ENCODE measurements at places on chromosomes 1 and 21.
A peak's percentile ranks its signal among the peaks of the same experiment; 100 is the strongest.

DNA sequence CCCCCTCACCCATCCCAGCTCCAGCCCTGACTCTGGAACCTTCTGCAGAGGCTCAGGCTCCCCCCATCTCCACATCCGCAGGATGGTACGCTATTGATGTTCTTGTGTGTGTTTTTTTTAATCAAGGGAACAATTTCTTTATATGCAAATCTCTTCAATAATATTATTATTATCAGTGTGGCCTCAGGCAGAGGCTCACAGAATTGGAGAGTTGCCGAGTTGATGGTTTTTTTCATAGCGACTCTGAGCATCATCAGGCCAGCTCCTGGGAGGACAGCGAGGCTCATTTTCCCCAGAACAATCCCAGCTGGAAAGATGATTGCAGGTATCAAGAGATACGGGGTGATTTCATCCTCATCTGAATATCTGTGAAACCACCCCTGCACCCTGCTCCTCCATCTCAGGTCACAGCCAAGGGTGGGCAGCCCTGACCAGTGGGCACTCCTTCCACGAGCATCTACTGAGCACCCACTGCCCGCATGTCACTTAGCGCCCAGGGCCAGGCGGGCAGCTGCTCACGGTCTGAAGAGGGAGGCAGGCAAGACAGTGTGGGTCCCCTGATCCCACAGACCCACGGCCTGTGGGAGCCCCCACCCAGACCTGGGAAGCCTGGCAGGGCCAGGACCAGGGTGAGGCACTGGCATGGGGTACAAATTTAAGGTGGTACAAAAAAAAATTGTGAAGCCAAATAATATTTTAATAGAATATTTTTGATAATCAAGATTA is 245.6 kb upstream of the VAMP3 start:
- no peak for DNase-seq

GRCh38 chr1:14611792-14612191 is 13.3 kb downstream of the KAZN start:
- no peak for DNase-seq

GRCh38 chr1:119291611-119292206 is 76.9 kb upstream of the HAO2 start:
- no peak for DNase-seq

GRCh38 chr1:81529014-81529413 is 271.7 kb upstream of the ADGRL2 start:
- DNase-seq: no peak

GRCh38 chr1:86356247-86356646 is 39.9 kb downstream of the ODF2L start:
- no peak for DNase-seq

GRCh38 chr1:3226191-3226590 is 157.2 kb downstream of the PRDM16 start:
- no peak for DNase-seq

DNA sequence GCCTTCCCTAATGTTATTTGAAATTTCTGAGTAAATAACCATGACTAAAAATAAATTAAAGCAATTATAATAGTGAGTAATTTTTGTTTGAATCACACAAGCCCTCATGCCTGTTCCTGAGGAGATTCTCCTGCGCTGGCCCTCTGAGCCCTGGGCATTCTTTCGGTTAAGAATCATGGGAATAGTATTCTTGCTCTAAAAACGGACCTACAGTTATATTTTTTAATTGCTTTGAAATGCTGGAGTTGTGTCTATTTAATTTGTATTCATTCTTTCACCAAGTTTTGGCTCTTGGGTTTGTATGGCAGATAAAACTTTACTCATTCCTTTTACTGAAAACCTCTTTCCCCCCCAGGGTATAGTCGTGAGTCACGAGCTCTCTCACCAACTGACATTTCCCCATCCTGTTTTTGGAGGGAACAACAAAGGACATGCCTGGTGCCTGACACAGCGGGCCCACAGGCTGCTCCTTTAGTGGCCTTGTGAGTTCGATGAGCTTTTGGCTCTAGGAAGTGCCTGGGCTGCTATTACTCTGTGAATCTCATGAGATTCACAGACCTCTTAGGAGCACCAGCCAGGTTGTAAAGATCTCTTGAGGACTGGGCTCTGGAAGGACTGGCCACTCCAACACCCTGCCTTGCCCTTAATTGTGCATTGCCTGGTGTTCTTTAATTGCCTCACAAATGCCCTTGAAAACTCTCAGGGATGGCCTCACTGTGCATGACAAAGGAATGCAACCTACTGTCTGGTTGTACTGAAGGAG is 58.6 kb downstream of the DDR2 start:
- no peak for DNase-seq

- no peak for DNase-seq
Observed at GRCh38 chr21:40633048-40633447, 213.9 kb downstream of the DSCAM start.

DNA sequence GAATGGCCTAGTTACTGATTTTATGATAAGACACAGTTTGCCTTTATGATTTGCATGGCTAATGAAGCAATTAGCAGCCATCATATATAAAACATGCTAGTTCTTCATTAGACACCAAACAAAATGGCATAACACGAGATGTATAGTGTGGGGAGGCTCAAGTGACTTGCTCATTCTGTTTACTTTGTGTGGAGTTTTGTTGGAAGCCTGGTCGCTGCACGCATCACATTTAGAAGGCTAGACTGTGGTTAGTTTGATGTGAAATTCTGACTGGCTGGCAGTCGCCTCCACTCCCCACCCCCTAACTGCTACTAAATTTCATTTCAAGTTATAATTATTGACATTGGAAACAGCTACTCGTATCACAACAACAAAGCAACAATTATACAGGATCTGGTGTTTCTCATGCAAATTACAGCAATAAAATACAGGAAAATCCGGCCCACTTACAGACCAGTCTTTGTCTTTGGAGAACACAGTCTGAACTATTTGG is 356.1 kb downstream of the LMO4 start:
- peak; percentile 2 for DNase-seq

GRCh38 chr21:36127977-36128376 is 6.9 kb upstream of the CBR3 start:
- DNase-seq: no peak

GRCh38 chr1:31955917-31956736 is 18.0 kb upstream of the PTP4A2 start:
- peak; percentile 24 for DNase-seq

DNA sequence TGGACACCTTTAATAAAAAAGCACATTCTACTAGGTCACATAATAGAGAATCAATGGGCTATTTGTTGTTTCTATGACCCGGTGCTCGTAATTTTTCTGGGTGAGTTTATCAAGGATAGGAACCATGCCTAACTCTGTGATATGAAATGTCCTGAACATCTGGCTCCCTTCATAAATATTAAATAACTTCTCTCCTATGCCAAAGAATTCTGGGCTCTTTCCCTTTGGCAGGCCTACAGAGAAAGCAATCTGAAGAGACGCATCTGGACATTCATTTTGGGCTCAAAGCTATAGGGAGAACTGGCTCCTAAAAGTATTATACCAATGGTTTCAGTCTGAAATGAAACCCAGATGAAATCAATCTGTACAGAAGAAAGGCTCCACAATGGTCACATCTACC is 38.8 kb upstream of the ANGPTL7 start:
- DNase-seq: no peak

GRCh38 chr1:23394684-23395083 is 25.0 kb upstream of the ZNF436 start:
- DNase-seq: no peak

GRCh38 chr1:12035312-12035711 is 16.0 kb downstream of the MIIP start:
- DNase-seq: no peak

DNA sequence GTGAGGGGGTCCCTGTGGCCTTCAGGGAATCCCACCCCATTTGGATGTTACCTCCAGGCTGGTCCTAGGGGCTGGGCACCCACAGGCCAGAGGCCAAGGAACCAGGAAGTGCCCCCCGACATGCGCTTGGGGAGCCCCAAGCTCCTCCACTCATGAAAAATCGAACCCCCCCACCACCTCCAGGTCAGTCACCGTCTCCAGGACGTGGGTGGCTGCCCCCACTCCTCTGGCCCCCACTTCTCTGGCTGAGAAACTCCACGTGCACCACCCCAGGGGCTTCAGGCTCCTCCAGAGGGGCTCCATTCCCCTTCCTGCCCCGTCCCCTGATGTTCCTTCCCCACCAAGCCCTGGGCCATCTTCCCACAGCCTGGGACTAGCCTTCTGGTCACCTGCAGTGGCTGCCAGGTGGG is 30.5 kb upstream of the POFUT2 start:
- DNase-seq: no peak

GRCh38 chr1:97834899-97835298 is 85.9 kb downstream of the DPYD start:
- DNase-seq: no peak

GRCh38 chr1:23149114-23149513 is 19.5 kb downstream of the LUZP1 start:
- no peak for DNase-seq

- no peak for DNase-seq
Observed at GRCh38 chr1:89047734-89048133, 17.3 kb downstream of the GBP1 start.

- no peak for DNase-seq
Observed at GRCh38 chr1:219460896-219461815, 151.7 kb downstream of the ZC3H11B start.

GRCh38 chr1:244751271-244751895 is 84.1 kb upstream of the COX20 start:
- DNase-seq: no peak

- no peak for DNase-seq
Observed at GRCh38 chr1:232316864-232317263, 313.1 kb downstream of the SIPA1L2 start.

GRCh38 chr1:176779992-176780328 is 317.0 kb downstream of the PAPPA2 start:
- DNase-seq: no peak

Data from midbrain (tissue), 1 donor.